Hindlimb muscle (tissue), 1 donor: ENCODE measurements at places on chromosomes 1 and 21. TPM values are rescaled to one million over a fixed set of nuclear protein-coding genes. Genes with fewer than 3 reads are reported as not detected.

DNA sequence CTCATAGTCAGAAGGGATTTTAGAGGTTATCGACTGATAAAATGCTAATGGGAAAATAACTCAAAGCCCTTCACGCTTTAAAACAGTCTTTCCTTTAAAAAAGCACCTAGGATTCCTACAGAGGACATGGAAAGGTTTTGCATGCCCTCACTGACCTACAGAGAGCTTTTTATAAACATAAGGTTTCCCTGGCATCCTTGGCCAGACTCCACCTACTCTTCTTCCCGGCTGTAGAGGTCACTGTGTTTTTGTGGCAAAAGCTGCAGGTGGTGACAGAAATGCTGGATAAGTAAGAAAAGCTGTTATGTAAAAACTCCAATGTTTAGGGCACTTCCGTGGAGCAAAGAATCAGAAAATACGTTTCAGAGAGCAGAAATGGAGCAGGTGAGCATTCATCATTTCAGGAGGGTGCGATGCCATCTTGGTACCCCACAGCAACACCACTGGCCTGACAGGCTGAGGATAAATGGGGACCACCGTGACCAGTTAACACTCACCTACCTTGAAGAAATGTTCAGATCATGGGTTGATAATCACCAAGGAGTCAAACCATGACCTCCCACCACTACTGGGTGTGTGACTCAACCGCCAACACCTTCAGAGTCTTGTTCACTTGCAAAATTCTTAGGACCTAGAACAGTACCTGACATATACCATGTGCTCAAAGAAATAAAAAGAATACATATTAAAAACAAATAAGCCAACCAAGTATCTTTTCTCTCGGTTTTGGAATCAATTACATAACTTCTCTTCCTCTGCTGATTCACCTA lies 46.6 kb downstream of the SSBP3 start:
- no peak for DNase-seq

Gene NMNAT2
- 0.85 TPM for polyA plus RNA-seq

DNA sequence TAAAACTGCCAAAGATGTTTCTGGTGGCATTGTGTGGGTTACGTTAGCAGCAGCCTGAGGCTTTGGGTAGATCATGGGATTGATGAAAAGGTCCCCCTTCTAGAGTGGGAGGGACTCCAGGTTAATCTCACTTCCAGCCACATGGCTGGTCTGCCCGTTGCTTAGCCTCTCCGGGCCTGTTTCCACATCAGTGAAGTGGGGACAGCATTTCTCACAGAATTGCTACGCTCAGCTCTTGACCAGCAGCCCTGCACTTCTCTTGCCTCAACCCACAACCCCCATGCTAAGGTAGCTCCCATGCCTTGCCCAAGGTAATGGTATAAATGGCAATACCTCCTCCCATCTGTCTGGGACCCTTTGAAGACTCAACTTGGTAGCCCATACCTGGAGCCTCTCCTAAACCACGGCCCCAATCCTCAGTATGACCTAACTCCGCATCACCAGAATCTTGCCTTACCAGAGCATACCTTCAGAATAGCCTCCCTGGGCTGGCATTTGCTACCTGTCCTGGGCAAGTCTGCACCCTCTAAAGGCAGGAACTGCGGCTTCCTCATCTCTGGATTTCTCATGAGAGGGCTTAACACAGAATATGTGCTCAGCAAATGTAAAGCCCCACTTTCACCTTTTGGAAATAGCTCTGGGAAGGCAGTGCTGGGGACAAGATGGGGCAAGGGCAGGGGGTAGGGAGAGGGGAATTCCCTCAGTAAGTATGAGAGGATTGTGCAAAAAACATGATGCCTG lies 10.9 kb upstream of the GUCA2A start:
- no peak for DNase-seq

DNA sequence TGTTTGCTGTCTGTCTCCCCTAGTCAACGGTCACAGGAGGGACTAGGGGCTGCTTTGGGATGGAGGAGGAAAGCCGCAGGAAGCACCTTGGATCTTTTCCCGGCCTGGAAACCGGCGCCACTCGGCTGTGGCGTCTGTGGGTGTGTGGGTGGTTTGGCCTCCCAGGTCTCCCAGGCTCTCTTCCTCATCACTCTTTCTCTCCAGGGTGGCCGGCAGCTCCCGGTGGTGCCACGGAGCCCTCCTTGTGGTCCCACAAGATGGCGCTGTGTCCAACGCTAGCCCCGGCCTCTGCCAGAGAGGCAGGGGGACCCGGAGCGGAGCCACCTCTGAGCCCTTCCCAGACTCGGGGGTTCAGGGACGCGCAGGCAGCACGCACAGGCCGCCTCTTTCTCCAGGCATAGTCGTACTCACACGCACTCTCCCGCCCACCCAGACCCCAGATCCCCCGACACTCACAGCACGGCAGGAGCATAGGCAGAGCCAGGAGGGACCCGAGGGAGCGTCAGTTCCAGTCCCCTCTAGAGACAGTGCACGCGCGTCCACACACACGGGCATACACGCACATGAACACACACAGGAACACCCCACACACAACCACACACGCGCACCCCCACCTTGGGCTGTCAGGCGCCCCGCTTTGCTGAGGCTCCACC lies 31.2 kb downstream of the CDCP2 start:
- DNase-seq, result peak; percentile 78

DNA sequence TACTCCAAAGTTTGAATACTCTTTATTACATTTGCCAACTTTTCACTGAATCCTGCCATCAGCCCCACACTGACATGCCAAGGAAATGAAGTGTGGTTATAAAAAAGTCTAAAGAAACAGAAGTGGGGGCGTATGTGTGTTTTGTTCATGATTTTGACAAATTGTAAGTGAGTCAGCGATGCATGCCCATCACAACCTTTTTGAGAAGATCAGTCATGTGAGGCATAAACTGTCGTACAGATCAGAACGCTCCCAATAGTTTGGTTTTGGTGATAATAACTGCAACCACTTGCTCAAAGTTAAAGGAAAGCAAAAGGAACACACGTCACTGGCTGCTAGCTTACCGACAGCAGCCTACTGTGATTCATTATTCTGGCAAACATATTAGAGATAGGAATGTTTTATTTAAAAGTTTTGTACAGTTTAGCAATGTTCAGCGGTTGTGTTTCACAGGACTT lies 95.6 kb downstream of the RGS2 start:
- peak; percentile 23 for DNase-seq

Gene HTR6
- polyA plus RNA-seq, result not detected

Gene KCNJ9
- polyA plus RNA-seq, result 0.09 TPM

- no peak for DNase-seq
Measured at GRCh38 chr1:18721776-18722175, 91.1 kb downstream of the PAX7 start.

- DNase-seq, result no peak
Measured at GRCh38 chr21:33695813-33696212, 53.5 kb downstream of the ITSN1 start.

- no peak for DNase-seq
Measured at GRCh38 chr1:33007190-33008050, 29.3 kb downstream of the AK2 start.

GRCh38 chr1:212438831-212439237 lies 6.1 kb downstream of the NENF start:
- DNase-seq, result no peak

- DNase-seq, result peak; percentile 69
Measured at GRCh38 chr1:7752512-7753417, 18.3 kb upstream of the VAMP3 start.

Gene RPRD2
- polyA plus RNA-seq, result 30.1 TPM

GRCh38 chr1:50424884-50425375 lies 1.7 kb upstream of the DMRTA2 start:
- no peak for DNase-seq

GRCh38 chr1:111191496-111191895 lies 8.9 kb downstream of the DENND2D start:
- no peak for DNase-seq

GRCh38 chr1:199629624-199630023 lies 397.9 kb upstream of the NR5A2 start:
- DNase-seq, result no peak

DNA sequence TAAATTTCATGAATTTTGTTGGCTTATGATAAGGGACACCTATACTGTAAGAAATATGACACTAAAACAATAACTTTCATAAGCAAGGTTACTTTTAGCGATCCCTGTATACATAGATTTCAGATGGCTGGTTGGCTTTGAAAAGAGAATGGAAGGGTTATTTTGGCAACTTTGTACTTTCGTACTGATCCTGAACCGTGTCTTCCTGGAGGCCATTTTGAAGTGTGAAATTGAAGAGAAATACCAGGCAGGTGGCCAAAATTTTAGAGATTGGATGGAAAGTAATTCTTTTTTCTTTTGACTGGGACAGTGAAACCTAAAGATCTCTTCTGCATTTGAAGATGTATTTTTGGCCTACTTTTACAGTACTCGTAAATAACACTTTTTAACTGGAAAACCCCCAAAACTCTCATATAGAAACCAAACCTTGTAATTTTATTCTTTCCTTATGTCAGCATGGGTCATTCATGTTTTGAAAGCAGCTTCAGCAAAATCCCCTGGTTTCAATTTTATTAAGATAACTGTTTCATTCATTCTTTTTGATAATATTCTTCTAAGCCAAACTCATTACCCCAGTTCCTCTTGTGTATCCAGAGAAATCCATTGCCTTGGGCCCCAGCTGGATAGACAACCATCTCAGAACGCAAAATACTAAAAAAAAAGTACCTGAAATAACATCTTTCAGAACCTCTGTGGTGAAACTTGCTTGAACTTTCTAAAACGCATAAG lies 38.4 kb upstream of the ZNF281 start:
- no peak for DNase-seq

- DNase-seq, result no peak
Measured at GRCh38 chr1:244971552-244972216, 107.3 kb upstream of the HNRNPU start.

Gene MARK1
- 12.0 TPM for polyA plus RNA-seq

GRCh38 chr1:17909634-17910033 lies 154.5 kb downstream of the ACTL8 start:
- no peak for DNase-seq
